CD4-positive, alpha-beta memory T cell (primary cell): ENCODE measurements at places on chromosomes 5 and 9. TPM values are rescaled to one million over a fixed set of nuclear protein-coding genes. Genes with fewer than 3 reads are reported as not detected.

GRCh38 chr9:98502976-98503325 is 205.8 kb downstream of the GABBR2 start:
- H3K36me3 ChIP-seq = no peaks in the 10 kb centered on the region
- no peak for DNase-seq
- H3K27ac ChIP-seq = no peak overlapping the region
- H3K4me3 ChIP-seq = no peak overlapping the region

The TRAF1 gene
- total RNA-seq = 181 TPM

The SLC27A4 gene
- total RNA-seq = 13.9 TPM

DNA sequence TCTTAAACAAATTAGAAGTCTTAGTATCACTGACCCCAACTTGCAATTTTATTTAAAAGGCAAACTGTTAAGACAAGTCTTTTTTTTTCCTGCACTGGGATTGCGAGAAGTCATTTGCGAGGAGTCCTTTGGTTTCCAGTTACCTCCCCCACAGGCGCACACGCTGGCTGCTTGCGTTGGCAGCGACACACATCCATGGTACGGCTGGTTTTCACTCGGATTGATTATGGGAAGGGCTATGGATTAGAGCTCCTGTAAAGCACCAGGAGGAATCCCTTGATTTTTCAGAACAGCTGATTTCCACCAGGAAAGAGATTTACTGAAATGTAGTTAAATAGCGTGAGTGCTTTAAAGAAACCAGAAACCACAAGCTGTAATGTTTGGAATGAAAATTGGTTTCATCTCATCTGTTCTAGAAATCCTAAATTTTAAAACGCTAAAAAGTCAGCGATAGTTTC is 737 bp downstream of the SLC1A3 start:
- H3K36me3 ChIP-seq = no peaks in the 10 kb centered on the region
- H3K27ac ChIP-seq = no peak overlapping the region
- H3K27me3 ChIP-seq = peaks cover 9% of the 10 kb centered on the region
- H3K4me1 ChIP-seq = peaks cover 14% of the 10 kb centered on the region
- no peak for DNase-seq

The CER1 gene
- total RNA-seq = not detected

The TYRP1 gene
- total RNA-seq = not detected
